ENCODE measurements at places on chromosomes 16 and 17.

- DNase-seq, result no peak
Measured at GRCh38 chr16:85593494-85594221, 19.5 kb upstream of the GSE1 start.

- no peak for DNase-seq
Measured at GRCh38 chr17:79223471-79223870, 148.8 kb downstream of the ENGASE start.

DNA sequence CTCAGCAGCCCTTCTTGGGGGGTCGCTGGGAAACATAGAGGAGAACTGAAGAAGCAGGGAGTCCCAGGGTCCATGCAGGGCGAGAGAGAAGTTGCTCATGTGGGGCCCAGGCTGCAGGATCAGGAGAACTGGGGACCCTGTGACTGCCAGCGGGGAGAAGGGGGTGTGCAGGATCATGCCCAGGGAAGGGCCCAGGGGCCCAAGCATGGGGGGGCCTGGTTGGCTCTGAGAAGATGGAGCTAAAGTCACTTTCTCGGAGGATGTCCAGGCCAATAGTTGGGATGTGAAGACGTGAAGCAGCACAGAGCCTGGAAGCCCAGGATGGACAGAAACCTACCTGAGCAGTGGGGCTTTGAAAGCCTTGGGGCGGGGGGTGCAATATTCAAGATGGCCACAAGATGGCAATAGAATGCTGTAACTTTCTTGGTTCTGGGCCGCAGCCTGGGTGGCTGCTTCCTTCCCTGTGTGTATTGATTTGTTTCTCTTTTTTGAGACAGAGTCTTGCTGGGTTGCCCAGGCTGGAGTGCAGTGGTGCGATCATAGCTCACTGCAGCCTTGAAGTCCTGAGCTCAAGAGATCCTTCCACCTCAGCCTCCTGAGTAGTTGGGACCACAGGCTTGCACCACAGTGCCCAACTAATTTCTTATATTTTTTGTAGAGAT lies 3.4 kb downstream of the STH start:
- DNase-seq, result peak; percentile 38

DNA sequence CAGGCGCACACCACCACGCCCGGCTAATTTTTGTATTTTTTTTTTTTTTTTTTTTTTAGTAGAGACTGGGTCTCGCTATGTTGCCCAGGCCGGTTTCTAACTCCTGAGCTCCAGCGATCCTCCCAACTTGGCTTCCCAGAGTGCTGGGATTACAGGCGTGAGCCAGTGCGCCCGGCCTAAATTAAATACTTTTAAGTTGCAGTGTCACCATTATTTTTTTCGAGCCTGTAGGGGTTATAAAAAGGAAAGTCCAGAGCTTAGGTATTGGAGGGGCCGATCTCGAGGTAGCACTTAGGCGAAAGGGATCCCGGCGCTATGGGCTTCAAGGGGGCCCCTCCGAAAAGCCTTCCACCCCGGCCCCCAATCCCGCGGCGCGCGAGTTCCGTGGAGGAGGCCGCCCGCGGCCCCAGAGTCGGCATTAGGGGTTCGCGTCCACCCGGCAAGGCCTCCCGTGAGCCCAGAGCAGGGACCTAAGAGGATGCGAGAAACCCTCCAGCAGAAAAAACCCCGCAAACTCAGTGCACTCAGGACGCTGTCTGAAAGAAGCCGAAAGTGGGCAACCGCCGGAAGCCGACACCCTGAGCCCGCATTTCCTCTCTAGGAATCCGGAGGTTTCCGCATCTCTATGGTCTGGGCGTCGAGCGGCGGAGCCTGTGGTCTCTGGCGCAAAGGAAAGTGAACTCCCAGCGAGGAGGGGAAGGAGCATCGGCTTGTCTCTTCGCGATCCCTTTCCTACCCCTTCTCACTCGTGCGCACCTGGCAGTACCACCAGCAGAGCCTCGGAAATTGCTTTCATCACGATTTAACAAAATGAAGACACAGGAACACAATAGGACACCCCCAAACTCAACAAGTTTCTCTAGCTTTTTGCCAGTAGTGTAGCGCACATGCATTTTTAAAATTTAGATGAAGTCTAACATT lies 14.1 kb upstream of the RGS9 start:
- DNase-seq, result peak; percentile 75

DNA sequence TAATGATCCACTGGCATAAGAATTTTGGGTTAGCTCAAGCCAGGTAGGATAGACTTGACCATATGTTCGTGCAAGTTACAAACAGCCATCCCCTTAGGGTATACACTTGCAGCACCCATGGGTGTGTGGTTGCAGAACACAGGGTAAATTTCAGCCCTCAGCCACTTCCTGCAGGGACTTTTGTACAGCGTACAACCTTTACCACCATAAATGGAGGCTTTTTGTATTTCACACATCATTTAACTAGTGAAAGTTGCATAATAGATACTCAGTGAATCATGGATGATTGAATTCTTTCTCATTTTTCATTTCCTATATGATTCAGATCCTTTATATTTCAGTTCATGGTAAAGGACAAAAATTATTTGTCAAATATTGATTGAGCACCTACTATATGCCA lies 473.9 kb downstream of the CDH13 start:
- no peak for DNase-seq

- DNase-seq, result peak; percentile 9
Measured at GRCh38 chr16:58026139-58026704, 668 bp downstream of the MMP15 start.

DNA sequence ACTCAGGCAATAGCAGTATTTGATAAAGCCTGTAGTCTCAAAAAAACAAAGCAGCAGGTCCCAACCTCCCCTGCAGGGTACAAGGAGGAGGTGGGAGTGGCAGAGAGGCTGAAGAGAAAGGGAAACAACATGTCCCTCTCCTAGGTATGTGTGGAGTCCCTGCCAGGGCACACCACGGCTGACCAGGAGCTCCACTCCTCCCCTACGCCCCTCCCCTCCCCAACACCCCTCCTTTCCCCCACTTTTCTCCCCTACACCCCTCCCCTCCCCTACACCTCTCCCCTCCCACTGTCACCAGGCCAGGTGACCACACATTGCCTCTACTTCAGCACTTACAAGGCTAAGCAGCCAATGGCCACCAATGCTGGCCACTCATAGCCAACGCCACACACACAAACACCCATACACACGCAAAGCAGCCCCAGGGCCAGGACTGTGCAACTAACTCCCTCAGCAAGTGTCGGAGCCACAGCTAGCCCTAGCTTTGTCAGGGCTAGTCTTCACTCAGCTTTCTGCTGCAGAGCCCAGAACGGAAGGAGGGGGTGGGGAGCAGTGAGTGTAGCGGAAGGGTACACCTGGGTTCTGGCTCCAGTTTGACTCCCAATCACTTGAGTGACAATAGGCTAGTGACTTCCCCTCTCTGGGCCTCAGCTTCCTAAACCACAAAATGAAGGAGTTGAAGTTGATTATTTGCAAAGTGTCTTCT lies 8.2 kb downstream of the CAVIN1 start:
- DNase-seq, result no peak

- no peak for DNase-seq
Measured at GRCh38 chr17:31459716-31460115, 68.2 kb downstream of the RAB11FIP4 start.

DNA sequence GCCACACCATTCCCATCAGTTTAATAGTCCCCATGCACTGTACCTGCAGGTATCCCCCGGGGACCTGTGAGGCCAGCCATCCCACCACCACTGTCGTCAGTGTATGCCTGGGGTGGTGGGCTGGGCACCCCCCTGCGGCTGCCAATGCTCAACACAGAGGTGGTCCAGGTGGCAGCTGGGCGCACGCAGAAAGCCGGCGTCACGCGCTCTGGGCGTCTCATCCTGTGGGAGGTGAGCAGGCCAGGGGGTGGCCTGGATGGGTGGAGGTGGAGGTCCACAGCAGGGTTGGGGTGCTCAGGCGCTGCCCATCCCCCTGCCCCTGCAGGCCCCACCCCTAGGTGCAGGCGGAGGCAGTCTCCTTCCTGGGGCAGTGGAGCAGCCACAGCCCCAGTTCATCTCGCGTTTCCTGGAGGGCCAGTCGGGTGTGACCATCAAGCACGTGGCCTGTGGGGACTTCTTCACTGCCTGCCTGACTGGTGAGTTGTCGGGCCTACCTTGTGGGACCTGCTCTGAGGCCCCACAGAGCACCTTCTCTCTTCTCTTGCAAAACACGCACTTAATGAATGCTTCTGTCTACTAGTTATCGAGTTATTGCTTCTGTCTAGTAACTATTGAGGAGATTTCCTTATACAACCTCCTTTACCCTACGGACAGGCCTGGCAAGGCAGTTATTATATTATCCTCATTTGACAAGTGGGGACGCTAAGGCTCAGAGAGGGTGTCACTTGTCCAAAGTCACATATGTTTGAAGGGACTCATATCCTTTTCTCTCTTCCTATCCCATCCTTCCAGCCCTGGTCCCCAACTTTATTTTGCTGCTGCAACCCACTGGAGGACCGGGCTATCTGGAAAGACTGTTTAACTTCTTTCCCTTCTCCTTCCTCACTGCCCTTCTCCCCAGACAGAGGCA lies 5.8 kb upstream of the TRAF4 start:
- no peak for DNase-seq

DNA sequence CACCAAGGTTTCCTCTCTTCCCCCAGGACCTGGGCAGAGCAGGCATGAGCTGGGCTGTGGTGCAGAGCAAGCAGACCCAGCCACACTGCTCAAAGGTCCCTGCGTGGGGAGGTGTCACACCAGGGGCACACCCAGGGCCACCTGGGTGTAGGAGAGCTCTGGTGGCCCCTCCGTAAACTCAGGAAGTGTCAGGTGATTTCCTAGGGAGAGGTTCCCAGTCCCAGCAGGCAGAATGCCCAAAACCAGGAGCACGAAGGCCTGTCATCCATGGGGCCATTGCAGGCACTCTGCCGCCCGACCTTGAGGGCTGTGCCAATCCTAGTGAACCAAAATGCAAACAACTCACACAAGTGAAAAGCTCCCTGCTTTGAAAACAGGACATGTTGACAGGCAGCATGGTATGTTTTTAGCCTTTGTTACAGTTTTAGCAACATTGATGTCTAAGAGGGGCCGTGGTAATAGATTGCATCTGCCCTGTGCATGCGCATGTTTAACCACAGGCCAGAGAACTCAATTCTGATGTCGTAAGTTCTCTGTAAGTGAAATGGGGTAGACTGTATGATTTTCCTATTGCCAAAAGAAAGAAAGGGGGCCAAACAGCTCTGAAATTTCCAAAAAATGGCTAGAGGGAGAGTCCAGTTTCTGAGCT lies 21.3 kb downstream of the CIBAR2 start:
- DNase-seq, result no peak

- DNase-seq, result no peak
Measured at GRCh38 chr16:87070657-87071056, 246.5 kb downstream of the C16orf95 start.

DNA sequence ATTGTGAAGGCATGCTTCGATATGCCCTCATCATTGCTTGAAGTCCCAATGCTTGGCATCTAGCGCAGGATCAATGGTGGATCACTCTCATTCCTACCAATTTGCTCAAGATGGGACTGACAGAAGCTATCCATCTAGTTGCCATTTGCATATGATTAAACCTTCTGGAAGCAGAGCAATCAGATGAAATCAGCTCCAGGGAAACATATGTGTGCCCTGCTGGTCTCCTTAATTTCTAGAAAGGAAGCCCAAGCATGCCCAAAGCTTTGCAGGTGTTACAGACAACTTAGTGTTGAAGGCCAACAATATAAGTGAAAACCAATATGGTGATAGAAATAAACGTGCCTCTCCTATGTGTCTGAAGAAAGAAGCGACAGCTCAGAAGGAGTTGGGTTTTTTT lies 350.0 kb upstream of the ERCC4 start:
- no peak for DNase-seq

- no peak for DNase-seq
Measured at GRCh38 chr17:28916302-28916934, 13.5 kb upstream of the DHRS13 start.

DNA sequence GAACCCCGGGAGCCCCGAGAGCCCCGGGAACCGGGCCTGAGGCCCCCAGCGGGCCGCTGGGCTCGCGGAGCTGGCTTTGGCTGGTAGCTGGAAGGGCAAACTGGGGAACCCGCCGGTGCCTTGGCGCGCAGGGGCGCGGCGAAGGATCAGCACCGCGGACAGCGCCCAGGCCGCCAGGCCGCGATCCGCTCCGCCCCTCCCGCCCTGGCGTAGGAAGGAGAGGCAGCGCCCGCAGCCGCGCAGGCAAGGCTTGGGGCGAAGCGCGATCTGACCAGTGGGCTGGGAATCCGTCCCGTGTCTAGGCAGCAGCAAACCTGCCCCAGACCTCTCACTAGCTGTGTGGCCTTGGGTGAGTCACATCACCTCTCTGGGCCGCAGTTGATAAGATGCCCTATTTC lies 331 bp upstream of the CCDC92B start:
- no peak for DNase-seq

GRCh38 chr16:81266680-81267095 lies 28.2 kb downstream of the BCO1 start:
- DNase-seq, result peak; percentile 26

- DNase-seq, result no peak
Measured at GRCh38 chr16:50360033-50360778, 8.6 kb downstream of the BRD7 start.

GRCh38 chr17:77701996-77702395 lies 256.5 kb upstream of the TNRC6C start:
- no peak for DNase-seq

GRCh38 chr17:29948448-29949215 lies 7.2 kb downstream of the EFCAB5 start:
- no peak for DNase-seq

GRCh38 chr16:53755026-53755910 lies 51.3 kb downstream of the FTO start:
- peak; percentile 56 for DNase-seq

GRCh38 chr17:57357830-57358430 lies 101.6 kb downstream of the MSI2 start:
- no peak for DNase-seq

GRCh38 chr17:68937890-68938514 lies 17.2 kb downstream of the ABCA8 start:
- no peak for DNase-seq

DNA sequence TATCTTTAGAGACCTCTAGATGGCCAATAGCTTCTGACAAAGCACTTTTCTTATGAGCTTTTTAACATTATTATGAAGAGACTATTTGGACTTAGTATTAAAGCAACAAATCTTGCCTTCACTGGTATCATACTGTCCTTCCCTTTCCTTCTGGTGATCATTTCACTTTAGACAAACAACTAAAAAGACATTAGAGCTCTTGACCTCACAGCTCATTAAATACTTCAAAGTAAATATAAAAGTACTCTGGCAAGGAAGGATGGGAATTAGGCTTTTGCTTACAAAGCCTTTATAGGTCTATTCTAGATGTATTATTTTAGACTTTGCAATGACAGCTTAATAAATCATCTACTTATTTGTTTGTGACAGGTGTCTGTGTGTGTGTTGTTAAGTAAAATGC lies 11.1 kb downstream of the STXBP4 start:
- DNase-seq, result no peak

DNA sequence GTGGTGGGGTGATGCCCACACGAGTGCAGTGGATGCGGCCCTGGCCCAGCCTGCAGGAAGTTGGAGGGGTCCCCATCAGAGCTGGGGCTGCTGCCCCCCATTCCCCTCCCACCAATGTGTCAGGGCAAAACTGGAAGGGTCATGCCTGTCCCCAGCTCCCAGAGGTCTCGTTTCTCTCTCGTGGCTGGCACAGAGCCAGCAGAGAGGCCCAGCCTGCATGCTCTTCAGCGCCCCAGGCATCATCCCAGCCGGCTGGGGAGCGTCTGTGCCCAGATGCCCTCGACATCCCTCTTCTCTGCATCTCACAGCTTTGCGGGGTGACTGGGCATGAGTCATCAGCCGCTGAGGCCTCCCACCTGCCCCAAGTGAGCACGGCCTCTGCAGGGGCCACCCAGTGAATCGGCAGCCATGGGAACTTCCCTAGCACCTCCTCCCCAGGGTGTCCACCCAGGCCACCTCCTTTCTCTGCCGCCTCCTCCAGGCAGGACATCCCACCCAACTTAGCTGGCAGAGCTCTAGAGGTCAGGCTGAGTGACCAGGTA lies 9.8 kb upstream of the CSNK1D start:
- peak; percentile 64 for DNase-seq

Data from DMS153 (cell line).